Stimulated activated CD4-positive, alpha-beta T cell treated with anti-CD3 and anti-CD28 coated beads, Interleukin-1b, Interleukin-23, amount 100 ng/mL, for 4 hours (primary cell): ENCODE measurements at places on chromosomes 11 and 22.

- no peak for DNase-seq
Measured at GRCh38 chr22:19998232-19998951, 18.2 kb downstream of the ARVCF start.

DNA sequence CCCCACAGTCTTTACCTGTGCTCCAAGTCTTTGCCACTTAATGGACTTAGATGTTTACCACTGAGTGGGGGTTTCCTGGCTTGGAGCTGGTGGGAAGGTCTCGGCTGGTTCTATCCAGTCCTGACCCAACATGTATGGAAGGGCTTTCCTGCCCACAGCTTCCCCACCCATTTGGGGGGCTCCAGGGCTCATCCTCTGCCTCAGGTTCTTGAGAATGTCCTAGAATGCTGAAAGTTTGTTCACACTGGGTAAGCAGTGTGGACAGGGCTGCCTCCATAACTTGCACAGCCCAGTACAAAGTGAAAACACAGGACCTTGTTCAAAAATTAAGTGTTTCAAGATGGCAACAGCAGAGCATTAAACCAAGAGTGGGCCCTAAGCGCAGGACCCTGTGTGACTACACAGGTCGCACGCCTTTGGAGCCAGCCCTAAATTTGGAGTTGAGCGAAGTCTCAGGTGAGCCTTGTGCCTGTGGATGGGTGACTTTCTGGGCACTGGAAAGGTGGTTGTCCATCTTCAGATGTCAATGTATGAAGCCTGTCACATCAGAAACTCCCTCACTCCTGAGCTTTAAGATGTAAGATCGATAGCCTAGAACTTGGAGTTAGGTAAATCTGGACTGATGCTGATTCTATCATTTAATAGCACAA is 72.7 kb upstream of the NARS2 start:
- DNase-seq: no peak

- DNase-seq: peak; percentile 45
Measured at GRCh38 chr11:363948-364761, 5.1 kb upstream of the B4GALNT4 start.

- no peak for DNase-seq
Measured at GRCh38 chr11:130003717-130004001, 1.0 kb upstream of the PRDM10 start.

DNA sequence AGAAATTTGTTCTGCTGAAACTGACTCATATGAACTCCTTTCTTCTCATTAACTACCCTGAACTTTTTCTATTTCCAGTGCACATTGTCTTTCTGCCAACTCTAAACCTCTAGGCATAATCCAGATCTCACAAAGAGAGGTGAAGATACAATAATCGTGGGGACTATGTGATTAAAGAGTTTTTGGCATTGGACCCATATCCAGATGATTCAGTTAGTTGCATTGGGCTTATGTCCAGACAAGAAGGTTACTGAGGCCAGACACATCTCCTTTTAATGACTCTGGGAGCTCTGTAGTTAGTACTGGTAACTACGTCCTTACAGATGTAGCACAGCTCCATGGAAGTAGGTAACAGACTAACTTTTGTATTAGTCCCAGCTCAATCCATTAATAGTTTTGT is 273.0 kb downstream of the CASP12 start:
- no peak for DNase-seq

DNA sequence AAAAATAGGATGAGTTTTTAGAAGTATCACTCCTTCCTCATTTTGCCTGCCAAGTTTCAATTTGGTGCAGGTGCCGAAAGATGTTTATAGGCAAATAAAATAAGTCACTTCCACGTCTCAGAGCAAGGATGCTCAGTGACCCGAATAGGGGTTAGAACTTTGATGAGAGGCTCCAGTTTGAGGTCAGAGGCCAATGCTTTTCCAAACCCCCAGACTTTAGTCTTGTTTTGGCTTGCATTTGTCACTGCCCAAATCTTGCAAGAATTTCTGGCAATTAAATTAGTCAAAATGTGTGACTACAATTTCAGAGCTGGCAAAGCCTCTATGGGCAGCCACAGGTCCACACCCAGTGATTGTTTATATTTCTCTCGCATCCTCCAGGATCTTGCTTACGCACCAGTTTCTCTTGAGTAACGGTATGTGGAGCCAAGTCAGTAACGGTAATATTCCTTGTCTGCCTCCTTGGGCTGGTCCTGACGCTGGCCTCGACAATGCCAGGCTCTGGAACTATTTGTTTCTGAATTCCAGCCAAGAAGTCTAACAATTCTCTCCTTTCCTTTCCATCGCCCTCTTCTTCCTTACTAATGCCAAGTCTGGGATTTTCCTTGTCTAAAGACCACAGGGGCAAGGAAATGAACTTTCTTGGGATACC is 9.9 kb upstream of the NUP160 start:
- DNase-seq: no peak

- no peak for DNase-seq
Measured at GRCh38 chr11:85295694-85296271, 331.4 kb downstream of the DLG2 start.

DNA sequence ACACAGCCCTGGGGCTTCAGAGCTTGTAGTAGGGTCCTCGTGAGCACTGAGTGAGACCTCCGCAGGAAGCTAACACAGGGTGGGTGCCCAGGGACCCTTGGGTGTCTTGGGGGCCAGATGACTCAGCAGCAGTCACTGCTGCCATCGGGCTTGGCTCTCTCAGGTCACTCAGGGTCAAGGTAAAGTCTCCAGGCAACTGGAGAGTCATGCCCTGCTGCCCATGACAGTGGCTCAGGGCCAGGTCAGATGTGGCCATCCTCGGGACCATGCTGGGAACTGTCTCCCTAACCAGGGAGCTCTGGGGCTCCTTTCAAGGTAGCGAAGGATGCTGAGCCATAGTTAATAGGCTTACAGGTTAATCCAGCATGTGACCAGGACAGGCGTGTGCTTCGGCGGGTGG is 44.4 kb upstream of the SLC22A12 start:
- DNase-seq: no peak

DNA sequence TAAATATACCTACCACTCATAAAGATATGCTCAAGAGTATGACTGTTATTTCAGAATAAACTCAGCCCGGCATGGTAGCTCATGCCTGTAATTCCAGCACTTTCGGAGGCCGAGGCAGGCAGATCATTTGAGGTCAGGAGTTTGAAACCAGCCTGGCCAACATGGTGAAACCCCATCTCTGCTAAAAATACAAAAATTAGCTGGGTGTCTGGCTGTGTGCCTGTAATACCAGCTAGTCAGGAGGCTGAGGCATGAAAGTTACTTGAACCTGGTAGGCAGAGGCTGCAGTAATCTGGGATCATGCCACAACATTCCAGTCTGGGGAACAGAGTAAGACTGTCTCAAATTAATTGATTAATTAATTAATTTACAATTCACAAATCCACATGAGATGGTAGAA is 208.2 kb upstream of the PDGFD start:
- no peak for DNase-seq

GRCh38 chr11:78110351-78110750 is 29.1 kb downstream of the ALG8 start:
- DNase-seq: no peak

DNA sequence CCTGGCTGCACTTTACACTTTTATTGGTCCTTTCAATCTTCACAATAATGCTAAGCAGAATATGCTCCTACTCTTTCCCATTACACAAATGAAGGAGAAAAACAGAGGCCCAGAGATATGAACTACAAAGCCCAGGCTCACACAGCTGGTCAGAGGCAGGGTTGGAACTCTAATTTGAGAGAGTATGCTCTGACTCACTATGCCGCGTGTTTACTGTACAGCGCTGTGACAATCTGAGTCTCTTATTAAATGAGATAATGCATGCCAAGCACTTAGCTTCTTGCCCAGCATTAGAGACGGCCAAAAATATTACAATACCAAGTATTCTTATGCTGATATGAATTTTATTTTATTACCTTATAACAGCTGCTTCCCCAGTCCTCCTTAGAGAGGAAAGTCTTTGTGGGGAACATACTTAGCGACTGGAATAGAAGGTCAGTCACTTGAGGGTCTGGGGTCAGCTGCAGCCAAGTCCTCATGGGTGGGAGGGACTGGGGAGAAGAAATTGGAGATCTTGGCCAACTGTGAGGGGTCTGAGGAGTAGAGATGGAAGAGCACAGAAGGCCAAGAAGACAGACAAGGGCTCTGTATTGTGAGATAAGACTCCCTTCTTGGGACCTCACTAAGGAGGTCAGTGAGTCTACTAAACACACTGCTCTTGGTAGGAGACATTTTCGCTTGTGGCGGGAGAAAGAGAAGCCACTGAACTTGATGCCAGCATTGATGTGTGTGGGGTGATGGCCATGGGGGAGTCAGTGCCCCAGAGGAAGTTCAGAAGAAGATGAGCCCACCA is 150.8 kb upstream of the TIMP3 start:
- no peak for DNase-seq
